ENCODE measurements at places on chromosomes 5 and 9. TPM values are rescaled to one million over a fixed set of nuclear protein-coding genes. Genes with fewer than 3 reads are reported as not detected.

Gene PLCXD3
- not detected for total RNA-seq

Gene SPOCK1
- 0.38 TPM for total RNA-seq

Gene GNAQ
- total RNA-seq, result 17.6 TPM

Gene CA9
- 0.21 TPM for total RNA-seq
